ENCODE measurements at places on chromosomes 13 and 19. TPM values are rescaled to one million over a fixed set of nuclear protein-coding genes. Genes with fewer than 3 reads are reported as not detected.

DNA sequence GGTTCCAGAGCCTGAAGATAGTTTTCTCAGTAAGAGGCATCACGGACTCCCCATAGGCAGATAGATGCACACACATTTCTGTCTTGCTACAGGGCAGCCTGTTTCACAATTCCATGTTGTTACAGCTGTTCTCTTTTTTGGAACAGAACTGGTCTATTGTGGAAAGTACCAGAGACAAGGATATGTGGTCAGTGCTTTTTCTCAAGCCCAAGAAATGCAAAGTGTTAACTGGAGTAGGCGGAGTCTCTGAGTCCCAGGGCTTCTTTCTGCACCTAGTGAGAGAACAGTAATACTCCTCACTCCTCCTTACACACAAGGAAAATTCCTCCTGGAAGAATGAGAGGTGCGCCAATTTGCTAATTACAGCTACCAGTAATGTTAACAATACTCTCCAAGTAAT lies 141.6 kb upstream of the ARGLU1 start:
- DNase-seq = no peak

CEACAM16 gene
- not detected for total RNA-seq

GRCh38 chr13:100855151-100855550 lies 180.6 kb upstream of the TMTC4 start:
- DNase-seq = no peak

DNA sequence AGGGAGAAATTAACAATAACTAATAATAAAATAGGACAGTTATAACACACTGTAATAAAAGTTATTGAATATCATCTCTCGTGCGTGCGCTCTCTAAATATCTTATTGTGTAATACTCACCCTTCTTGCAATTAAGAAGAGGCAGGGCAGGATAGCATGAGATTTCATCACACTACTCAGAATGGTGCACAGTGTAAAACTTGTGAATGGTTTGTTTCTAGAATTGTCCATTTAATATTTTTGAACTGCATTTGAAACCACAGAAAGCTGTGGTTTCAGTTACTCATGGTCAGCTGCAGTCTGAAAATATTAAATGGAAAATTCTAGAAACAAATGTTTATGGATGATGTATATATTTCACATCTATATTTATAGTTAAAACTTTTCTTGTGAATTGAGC lies 161.1 kb downstream of the DCT start:
- DNase-seq = no peak

- DNase-seq = no peak
Measured at GRCh38 chr19:1357531-1358109, 26.1 kb upstream of the NDUFS7 start.

GRCh38 chr13:85662186-85662585 lies 137.0 kb downstream of the SLITRK6 start:
- DNase-seq = no peak

DACT3 gene
- 0.32 TPM for total RNA-seq

GRCh38 chr13:67806796-67807195 lies 576.7 kb upstream of the PCDH9 start:
- DNase-seq = no peak

GRCh38 chr13:110447058-110447511 lies 114.4 kb downstream of the RAB20 start:
- DNase-seq = no peak

DNA sequence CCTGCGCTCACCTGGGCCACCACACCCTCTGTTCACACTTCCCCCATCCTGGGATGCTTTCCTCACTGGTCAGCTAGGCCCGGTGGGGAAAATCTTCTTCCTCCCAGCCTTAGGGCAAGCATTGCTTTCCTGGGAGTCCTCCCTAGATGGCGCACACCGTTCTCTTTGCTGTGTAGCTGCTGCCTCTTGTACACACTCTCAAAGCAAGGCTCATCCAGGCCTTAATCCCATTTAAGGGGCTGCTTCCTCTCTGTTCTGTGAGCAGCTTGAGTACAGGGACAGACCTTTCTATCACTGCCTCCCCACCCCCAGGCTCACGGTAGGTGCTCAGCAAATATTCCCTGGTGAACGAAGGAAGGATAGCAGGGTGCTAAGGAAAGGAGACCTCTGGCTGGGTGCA lies 11.1 kb downstream of the SLC7A10 start:
- DNase-seq = peak; percentile 63

RAB8A gene
- 113 TPM for total RNA-seq

- peak; percentile 82 for DNase-seq
Measured at GRCh38 chr19:47778049-47778953, at the start of gene SELENOW. TSS of gene SELENOW (plus strand) at chr19:47778703. CDS start at chr19:47778786, 83 bp downstream.

DNA sequence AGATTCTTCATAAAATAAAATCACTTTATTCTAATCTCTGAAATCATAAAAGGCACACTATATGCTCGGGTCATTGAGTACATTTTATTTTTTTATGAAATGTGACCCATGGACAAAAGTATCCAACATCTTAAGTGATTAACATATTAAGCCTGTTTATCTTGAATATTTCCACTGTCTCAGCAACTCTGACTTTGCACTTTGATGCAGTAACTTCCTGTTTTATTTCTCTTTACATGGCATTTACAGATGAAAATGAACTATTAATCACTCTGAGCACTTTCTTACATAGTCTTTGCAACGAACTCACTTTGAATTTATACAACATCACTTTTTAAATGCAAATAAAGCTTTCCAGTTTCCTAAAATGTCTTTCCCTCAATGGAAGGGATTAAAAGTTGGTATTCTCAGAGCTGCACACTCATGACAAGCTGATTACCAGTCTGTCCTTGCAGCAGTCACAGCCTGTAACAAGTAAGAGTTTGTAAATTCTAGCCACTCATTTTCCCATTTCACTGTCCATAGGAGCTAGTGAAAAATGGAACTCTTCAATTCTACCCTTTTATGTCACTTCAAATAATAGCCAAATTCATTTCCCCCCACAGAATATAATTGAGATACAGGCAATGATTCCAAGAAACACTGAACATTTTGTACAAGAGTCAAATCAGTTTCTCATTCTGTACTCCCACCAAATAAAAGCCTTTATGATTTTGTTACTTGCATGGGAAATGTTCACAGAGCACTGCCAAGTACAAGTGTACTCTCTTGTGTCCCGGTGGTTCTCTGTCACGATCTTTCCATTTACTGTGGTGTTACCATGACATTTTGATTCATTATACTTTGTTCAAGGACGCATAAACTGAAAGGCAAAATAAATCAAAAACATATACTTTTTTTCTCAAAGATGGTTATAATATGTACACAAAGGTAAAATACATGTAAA lies 1968.9 kb downstream of the PCDH9 start:
- DNase-seq = peak; percentile 26

GRCh38 chr13:25080773-25081172 lies 15.2 kb upstream of the PABPC3 start:
- no peak for DNase-seq

KCNJ14 gene
- 6.5 TPM for total RNA-seq

DNA sequence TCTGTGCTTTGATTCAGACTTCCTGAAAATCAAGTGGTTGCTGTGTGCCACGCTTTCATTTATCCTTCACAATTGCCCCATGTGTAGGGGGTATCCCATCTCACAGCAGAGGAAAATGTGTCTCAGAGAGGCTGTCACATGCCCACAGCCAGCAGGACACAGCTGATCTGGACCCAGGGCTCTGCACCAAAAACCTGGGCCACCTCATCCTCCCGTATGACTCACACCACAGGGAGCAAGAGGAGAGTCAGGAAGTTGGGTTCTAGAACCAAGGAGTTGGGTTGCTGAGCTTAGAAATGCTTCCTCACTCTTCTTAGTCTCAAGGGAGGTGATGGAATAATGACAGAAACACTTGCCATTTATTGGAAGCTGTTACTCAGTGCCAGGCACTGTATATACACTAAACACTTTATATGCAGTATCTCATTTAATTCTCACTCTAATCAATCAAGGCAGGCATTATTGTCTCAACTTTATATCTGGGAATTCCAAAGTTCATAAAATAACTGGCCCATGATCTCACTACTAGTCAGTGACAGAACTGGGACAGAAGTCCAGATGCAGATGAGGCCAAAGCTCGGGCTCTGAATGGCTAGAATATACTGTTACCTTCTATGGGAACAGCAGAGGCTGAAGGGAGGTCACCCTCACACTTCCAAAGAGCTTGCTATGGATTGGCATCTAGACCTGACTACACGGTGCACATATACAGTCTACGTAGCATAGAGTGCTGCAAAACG lies 47.7 kb upstream of the ATP12A start:
- no peak for DNase-seq

DNA sequence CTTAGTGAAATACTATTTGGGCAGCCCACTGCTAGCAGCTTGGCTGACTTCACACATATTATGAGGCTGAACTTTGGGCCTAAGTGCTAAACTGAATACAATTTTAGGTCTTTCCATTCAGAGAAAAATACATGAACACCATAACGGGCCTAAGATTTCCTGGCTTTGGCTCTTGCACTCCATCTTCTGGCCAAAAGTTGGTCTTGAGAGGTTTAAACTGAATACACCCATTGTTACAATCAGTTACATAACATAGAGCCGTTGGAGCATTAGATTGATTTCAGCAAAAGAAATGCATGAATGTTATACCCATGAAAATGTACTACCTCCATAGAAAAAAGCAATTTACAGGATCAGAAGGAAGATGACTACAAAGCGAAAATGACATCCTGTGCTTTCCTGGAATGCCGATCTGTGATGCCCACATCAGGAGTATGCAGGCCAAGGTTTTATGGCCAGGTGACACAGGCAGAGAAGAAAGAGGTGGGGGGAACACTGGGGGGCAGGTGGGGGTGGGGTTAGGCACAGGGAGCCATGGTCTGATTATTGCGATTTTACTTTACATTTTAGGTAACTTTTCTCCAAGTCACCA lies 11.1 kb upstream of the SHISA2 start:
- DNase-seq = peak; percentile 71

DNA sequence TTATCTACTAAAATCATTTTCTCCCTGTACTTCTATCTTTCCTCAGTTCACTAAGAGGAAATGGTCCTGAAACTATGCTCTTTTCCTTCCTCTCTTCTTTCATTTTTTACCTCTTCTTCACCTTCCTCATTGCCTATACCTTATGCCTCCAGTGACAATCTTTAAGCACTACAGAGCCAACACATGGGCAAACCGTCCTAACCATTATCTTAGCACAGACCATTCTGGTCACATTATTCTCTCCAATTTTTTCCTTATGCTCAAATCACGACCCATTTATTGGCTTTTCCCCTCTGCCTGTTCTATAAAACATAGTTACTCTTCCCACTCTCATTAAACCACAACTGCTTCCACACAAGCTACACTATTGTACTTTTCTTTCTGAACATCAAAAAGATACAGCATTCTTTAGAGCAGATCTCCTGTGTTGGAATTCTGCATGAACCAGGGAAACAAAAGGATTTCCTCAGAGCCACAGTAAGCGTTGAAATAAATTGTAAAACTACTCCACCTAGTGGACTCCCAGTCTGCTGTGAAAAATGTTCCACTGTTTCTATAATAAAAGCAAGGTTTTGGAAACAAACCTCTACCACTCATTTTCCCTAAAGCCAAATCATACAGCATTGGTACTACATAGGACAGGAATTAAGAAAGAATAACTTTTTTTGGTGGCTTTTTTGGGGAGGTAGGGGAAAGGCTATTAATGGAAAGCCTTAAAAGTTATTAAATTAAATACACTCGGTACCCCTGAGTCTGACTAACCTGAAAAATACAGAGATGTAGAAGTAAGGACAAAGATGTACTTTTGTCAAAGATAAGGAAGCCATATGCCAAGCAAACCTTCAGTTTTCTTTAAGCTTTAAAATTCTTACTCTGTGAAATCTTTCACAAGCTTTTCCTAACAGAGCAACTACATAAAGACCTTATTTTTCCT lies 19.5 kb downstream of the NUFIP1 start:
- DNase-seq = peak; percentile 71

DNA sequence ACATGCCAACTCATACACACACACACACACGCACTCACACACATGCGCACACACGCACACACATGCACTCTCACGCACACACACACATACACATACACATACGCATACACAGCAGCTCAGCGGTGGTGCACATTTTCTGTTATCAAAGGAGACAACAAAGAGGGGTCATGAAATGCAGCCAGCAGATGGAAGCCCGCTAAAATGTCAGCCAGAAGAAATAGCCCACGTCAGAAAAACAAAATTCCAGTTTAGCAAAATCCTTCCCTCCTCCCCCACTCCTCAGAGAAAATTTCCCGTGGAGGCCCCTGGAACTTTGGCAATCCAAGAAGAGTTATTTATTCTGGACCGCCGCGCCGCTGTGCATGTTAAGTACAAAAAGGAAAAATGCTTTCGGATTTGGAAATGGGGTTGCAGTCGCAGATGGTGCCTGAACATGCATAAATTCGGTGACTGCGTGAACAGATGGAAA lies 114.6 kb upstream of the VSTM2B start:
- no peak for DNase-seq

DNA sequence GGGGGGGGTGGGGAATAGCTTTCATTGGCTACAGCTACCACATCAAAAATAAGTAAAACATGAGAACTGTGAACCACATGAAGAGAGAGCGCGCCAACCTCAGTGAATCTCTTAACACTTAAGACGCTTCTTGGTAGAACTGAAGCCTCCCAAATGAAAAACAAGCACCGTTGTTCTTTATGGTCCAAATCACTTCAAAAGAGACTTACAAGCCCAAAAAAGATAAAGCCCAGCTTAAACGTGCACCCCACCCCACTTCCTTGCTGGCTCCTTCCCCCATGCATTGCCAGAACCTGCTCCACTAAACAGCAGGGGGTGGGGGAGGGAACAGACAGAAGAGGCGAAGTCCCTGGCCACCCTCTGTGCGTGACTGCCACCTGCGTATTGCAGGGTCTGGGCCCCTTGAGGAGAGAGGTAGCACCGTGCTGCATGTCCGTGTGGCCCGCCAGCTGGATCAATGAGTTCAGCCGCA lies 479.1 kb downstream of the FOXO1 start:
- no peak for DNase-seq

DNA sequence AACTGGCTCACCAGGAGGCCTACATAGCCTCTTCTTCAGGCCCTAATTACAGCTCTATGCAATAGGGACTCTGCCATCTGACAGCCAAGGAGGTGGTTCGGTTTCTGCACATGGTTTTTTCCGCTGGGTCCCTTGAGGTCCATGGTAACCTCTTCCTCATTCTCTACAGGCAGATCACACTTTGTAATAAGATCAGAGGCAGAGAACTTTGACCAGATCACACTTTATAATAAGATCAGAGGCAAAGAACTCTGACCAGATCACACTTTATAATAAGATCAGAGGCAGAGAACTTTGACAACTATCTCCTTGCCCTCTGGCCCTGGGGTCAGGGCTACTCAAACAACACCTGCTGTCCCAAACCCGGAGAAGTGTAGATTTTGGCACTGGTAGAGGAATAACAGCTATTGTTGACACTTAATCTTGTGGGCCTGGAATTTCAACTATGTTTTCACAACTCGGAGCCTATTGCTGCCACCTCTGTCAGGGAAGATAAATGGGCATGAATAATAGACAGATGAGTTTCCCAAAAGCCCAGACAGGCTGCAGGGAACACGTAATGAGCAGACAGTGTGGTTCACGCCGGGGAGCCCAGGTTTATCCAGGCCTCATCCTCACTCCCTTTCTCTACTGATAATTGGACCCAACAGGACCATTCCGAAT lies 246.1 kb downstream of the UQCRFS1 start:
- DNase-seq = no peak

DNA sequence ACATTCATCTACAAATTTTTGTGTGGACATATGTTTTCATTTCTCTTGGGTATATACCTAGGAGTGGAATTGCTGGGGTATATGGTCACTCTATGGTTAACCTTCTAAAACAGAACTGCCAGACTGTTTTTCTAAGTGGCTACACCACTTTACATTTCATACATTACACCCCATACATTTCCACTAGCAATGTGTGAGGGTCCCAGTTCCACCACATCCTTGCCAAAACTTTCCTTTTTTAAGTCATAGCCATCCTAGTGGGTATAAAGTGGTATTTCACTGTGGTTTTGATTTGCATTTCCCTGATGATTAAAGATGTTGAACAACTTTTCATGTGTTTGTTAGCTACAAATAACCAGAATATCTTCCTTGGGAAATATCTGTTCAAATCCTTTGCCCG lies 336.1 kb downstream of the SHISA2 start:
- no peak for DNase-seq
